A549 treated with AZD2906 at 1 μM for 4 hours (cell line): ENCODE measurements at places on chromosomes 3 and 15. TPM values are rescaled to one million over a fixed set of nuclear protein-coding genes. Genes with fewer than 3 reads are reported as not detected.

SEMA5B gene
- total RNA-seq, result 0.22 to 0.31 TPM (median 0.26 TPM) in 5 replicates

LSAMP gene
- 0.03 to 0.11 TPM (median 0.06 TPM) in 5 replicates for total RNA-seq

RTP4 gene
- not detected in 5 replicates for total RNA-seq

IL5RA gene
- total RNA-seq, result not detected in 5 replicates

THSD4 gene
- total RNA-seq, result 22.9 to 26.2 TPM (median 24.7 TPM) in 5 replicates

FEZF2 gene
- total RNA-seq, result not detected in 5 replicates

LMCD1 gene
- total RNA-seq, result 55.8 to 86.7 TPM (median 71.3 TPM) in 5 replicates

LRIG1 gene
- total RNA-seq, result 4.4 to 6.3 TPM (median 5.0 TPM) in 5 replicates

ARRDC4 gene
- 0.11 to 0.28 TPM (median 0.13 TPM) in 5 replicates for total RNA-seq

SHC4 gene
- total RNA-seq, result 0.61 to 1.2 TPM (median 0.77 TPM) in 5 replicates

ALDH1A2 gene
- 0.11 to 0.18 TPM (median 0.15 TPM) in 3 of 5 replicates, not detected in the others for total RNA-seq

ERICH6 gene
- total RNA-seq, result 0.10 TPM in 1 of 5 replicates, not detected in the others

GP5 gene
- 0.01 to 0.02 TPM in 2 of 5 replicates, not detected in the others for total RNA-seq

RTP1 gene
- total RNA-seq, result not detected in 5 replicates

ST8SIA2 gene
- total RNA-seq, result 0.46 to 0.56 TPM (median 0.50 TPM) in 5 replicates

ALDH1L1 gene
- 0.18 to 0.36 TPM (median 0.23 TPM) in 5 replicates for total RNA-seq

OSTN gene
- not detected in 5 replicates for total RNA-seq

PLSCR4 gene
- 6.2 to 9.8 TPM (median 8.2 TPM) in 5 replicates for total RNA-seq

GFM1 gene
- 36.4 to 64.0 TPM (median 36.9 TPM) in 5 replicates for total RNA-seq

SRGAP3 gene
- 0.65 to 1.4 TPM (median 0.92 TPM) in 5 replicates for total RNA-seq

CFAP91 gene
- 0.23 to 0.35 TPM (median 0.25 TPM) in 4 of 5 replicates, not detected in the other for total RNA-seq

HESX1 gene
- 0.24 to 0.48 TPM (median 0.40 TPM) in 4 of 5 replicates, not detected in the other for total RNA-seq

ZNF860 gene
- total RNA-seq, result 1.2 to 2.0 TPM (median 1.4 TPM) in 5 replicates

TMEM108 gene
- 0.12 TPM in 1 of 5 replicates, not detected in the others for total RNA-seq

CYP11A1 gene
- total RNA-seq, result 0.07 to 0.13 TPM (median 0.10 TPM) in 3 of 5 replicates, not detected in the others

ISLR gene
- 0.21 to 0.39 TPM (median 0.29 TPM) in 5 replicates for total RNA-seq

PLCB2 gene
- 0.38 to 0.97 TPM (median 0.84 TPM) in 5 replicates for total RNA-seq

IL17RC gene
- 28.0 to 34.0 TPM (median 32.0 TPM) in 5 replicates for total RNA-seq

CNTN6 gene
- not detected in 5 replicates for total RNA-seq

TGM5 gene
- total RNA-seq, result not detected in 5 replicates

CIB2 gene
- 24.4 to 28.2 TPM (median 28.0 TPM) in 5 replicates for total RNA-seq

EPM2AIP1 gene
- total RNA-seq, result 4.4 to 6.5 TPM (median 6.0 TPM) in 5 replicates
